Osteoblast (primary cell): ENCODE measurements at places on chromosomes 11 and 22.

GRCh38 chr22:39765046-39765445, 128.5 kb downstream of the ENTHD1 start:
- no peak overlapping the region for H3K4me3 ChIP-seq
- H3K36me3 ChIP-seq, result no peaks in the 10 kb centered on the region
- H3K27me3 ChIP-seq, result peaks cover 2% of the 10 kb centered on the region
- H3K27ac ChIP-seq, result no peak overlapping the region
- no peaks in the 10 kb centered on the region for H3K4me1 ChIP-seq

GRCh38 chr22:37379085-37379484, 48.2 kb downstream of the ELFN2 start:
- peaks cover 29% of the 10 kb centered on the region for H3K27me3 ChIP-seq
- no peak overlapping the region for H3K27ac ChIP-seq
- H3K36me3 ChIP-seq, result no peaks in the 10 kb centered on the region
- DNase-seq, result no peak
- no peaks in the 10 kb centered on the region for H3K4me1 ChIP-seq

DNA sequence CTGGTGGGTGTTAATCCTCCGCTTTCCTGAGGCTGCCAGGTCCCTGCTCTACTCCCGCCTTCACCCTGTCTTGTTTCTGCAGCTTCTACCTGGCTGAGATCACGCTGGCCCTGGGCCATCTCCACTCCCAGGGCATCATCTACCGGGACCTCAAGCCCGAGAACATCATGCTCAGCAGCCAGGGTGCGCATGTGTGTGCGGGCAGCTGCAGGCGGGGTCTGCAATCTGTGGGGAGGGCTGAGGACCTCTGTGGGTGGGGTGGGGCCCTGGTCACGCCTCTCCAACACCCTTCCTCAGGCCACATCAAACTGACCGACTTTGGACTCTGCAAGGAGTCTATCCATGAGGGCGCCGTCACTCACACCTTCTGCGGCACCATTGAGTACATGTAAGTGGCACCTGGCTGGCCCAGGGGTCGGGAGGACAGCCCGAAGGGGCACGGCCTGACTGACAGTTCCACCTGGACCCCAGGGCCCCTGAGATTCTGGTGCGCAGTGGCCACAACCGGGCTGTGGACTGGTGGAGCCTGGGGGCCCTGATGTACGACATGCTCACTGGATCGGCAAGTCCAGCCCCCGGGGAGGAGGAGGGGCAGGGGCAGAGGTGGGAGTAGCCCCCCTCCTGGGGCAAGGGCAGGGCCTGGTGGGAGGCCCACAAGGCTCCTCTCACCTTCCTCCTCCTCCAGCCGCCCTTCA, 4.5 kb downstream of the RPS6KB2 start:
- peaks cover 34% of the 10 kb centered on the region for H3K36me3 ChIP-seq
- DNase-seq, result no peak
- peaks cover 9% of the 10 kb centered on the region for H3K4me1 ChIP-seq
- no peak overlapping the region for H3K4me3 ChIP-seq
- no peaks in the 10 kb centered on the region for H3K27me3 ChIP-seq

GRCh38 chr11:40716344-40717130, 742.9 kb downstream of the LRRC4C start:
- H3K4me3 ChIP-seq, result no peak overlapping the region
- H3K4me1 ChIP-seq, result no peaks in the 10 kb centered on the region
- DNase-seq, result no peak
- H3K27ac ChIP-seq, result no peak overlapping the region

- peaks cover 12% of the 10 kb centered on the region for H3K4me1 ChIP-seq
- no peaks in the 10 kb centered on the region for H3K27me3 ChIP-seq
- DNase-seq, result no peak
- peaks cover 20% of the 10 kb centered on the region for H3K36me3 ChIP-seq
- H3K4me3 ChIP-seq, result peak overlapping the region; percentile 79
Measured at GRCh38 chr11:107457205-107457557, 444 bp downstream of the CWF19L2 start.

DNA sequence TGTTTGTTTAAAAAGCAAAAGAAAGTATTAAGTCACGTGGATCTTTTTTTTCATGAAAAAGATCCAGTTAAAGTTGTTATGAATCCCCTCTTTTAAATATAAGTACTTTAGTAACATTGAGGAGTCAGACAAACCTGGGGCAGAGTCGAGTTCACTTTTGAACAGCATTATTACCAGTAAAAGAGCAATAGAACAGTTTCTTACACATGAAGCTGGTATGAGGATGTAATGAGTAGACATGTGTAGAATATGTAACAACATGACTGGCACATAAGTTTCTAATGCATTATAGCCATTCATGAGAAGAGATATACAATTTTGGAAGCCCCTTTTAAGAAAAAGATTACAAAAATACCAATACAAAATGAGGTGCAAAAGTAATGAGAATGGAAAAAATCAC, 7.6 kb upstream of the MUC15 start:
- no peaks in the 10 kb centered on the region for H3K36me3 ChIP-seq
- H3K4me3 ChIP-seq, result no peak overlapping the region
- no peaks in the 10 kb centered on the region for H3K27me3 ChIP-seq
- no peak for DNase-seq
- H3K27ac ChIP-seq, result no peak overlapping the region

DNA sequence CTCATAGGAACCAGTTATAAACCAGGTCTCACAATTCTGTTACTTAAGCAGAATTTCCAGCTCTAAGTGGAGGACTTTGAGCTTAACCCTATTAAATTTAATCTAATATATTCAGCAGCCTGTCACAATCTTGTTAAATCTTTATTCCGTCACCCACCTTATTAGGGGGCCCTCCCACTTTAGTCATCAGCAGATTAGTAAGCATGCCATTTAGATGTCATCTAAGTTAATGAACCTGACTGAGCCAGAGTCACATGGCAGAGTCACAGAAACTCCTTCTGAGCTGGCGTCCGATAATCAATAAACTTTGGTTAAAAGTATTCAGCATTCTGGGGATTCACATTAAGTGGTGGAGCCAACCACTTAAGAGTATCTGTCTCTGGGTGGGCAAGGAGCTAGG, 35.1 kb downstream of the TTC12 start:
- no peaks in the 10 kb centered on the region for H3K4me1 ChIP-seq
- H3K27me3 ChIP-seq, result no peaks in the 10 kb centered on the region
- no peak for DNase-seq
- H3K27ac ChIP-seq, result no peak overlapping the region
- no peak overlapping the region for H3K4me3 ChIP-seq

GRCh38 chr11:61617515-61617914, 36.6 kb upstream of the SYT7 start:
- H3K36me3 ChIP-seq, result no peaks in the 10 kb centered on the region
- DNase-seq, result peak; percentile 82
- H3K27ac ChIP-seq, result no peak overlapping the region

DNA sequence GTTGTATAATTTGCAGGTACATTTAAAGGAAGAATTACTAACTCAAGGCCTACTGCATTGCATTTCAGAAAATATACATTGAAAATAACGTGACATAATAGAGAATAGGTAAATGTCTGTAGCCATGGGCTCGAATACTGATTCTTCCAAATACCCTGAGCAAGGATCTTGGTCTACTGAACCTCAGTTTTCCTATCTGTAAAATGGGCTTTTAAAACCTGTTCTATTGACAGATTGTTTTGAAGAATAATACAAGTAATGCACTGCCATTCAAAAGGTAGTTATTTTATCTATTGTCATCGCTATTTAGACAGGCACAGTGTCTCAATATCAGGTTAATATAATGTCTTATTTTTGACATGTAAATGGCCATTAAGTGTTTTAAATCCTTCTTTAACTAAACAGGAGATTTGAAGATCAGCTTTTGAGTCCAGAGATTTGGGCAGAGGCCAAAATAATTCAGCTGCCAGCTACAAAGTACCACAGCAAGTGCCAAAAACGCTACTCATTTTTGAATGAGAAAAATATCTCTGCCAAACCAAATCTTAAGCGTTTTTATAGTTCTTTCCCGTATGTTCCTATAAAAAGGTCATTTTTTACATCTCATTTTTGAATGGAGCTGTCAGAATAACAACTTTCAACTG, 56.7 kb downstream of the CTSC start:
- H3K4me3 ChIP-seq, result no peak overlapping the region
- no peak overlapping the region for H3K27ac ChIP-seq
- no peak for DNase-seq
- peaks cover 10% of the 10 kb centered on the region for H3K4me1 ChIP-seq
- no peaks in the 10 kb centered on the region for H3K27me3 ChIP-seq

DNA sequence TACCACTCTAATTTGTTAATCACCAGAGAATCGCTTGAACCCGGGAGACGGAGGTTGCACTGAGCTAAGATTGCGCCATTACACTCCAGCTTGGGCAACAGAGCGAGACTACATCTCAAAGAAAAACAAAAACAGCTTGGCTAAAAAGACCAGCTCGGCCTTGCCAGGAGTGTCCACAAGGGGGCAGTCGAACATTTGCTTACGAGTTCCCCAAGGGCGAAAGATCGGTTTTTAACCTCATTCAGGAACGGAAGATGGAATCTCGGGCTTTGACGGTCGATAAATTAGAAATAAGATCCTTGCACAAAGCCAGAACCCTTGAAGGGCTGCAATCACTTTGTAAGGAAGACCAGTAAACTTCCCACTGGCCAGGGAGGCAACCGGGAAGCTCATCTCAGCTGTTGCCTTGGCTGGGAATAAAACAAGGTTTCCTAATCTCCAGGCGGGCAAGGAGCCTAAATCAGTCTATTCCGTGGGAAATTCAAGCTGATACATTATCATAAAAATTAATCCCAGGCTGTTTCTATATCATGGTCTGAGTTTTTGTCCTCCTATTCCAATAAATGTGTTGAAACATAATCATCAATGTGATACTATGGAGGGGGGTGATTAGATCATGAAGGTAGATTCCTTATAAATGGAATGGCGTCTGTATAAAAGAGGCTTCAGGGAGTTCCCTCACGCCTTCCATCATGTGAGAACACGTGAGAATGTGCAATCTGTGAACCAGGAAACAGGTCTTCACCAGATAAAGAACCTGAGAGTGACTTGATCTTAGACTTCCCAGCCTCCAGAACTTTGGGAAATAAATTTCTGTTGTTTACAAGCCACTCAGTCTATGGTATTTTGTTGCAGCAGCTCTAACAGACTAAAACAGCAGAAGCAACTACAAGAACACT, 14.9 kb upstream of the SLC29A2 start:
- peaks cover 3% of the 10 kb centered on the region for H3K4me1 ChIP-seq
- peaks cover 4% of the 10 kb centered on the region for H3K27me3 ChIP-seq
- peak overlapping the region; percentile 65 for H3K4me3 ChIP-seq
- peak; percentile 90 for DNase-seq

DNA sequence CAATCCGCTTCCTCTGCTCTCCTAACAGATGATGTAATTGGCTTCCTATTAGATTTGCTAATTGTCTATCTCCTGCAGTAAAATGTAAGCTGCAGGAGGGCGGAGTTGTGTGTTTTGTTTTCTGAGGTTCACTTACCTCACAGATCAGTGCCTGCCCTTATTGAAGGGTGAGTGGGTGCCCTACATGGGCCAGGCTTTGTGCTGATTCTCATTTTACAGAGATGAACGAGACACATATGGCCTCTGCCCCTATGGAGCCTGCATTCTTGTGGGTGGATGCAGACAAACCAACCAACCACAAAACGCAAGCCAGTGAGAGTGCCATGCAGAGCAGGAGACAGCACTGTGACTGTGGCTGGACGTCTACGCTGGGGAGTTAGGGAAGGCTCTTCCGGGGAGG, 9.9 kb downstream of the TESMIN start:
- no peaks in the 10 kb centered on the region for H3K36me3 ChIP-seq
- no peak overlapping the region for H3K4me3 ChIP-seq
- DNase-seq, result no peak
- no peak overlapping the region for H3K27ac ChIP-seq
- H3K4me1 ChIP-seq, result peaks cover 5% of the 10 kb centered on the region
- no peaks in the 10 kb centered on the region for H3K27me3 ChIP-seq

GRCh38 chr11:46330563-46331281, 16.5 kb upstream of the DGKZ start:
- peak; percentile 79 for DNase-seq
- H3K36me3 ChIP-seq, result no peaks in the 10 kb centered on the region
- H3K4me1 ChIP-seq, result no peaks in the 10 kb centered on the region
- H3K27ac ChIP-seq, result no peak overlapping the region
- H3K4me3 ChIP-seq, result no peak overlapping the region

DNA sequence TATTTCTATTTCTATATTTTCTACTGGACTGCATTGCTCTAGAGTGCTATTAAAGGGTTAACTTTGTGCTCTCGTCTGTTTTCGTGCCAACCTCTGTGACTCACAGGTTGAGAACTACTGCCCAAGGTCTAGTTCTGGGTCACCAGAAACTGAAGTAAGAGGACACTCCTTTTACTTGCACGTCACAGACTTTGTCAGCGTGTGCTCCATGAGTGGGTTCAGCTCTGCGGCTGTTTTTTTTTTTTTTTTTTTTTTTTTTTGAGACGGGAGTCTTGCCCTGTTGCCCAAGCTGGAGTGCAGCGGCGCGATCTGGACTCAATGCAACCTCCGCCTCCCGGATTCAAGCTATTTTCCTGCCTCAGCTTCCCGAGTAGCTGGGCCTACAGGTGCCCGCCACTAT, 49.8 kb downstream of the CLMP start:
- H3K4me1 ChIP-seq, result peaks cover 23% of the 10 kb centered on the region
- H3K27ac ChIP-seq, result peak overlapping the region; percentile 84
- peak; percentile 95 for DNase-seq
- no peak overlapping the region for H3K4me3 ChIP-seq
- H3K27me3 ChIP-seq, result no peaks in the 10 kb centered on the region

DNA sequence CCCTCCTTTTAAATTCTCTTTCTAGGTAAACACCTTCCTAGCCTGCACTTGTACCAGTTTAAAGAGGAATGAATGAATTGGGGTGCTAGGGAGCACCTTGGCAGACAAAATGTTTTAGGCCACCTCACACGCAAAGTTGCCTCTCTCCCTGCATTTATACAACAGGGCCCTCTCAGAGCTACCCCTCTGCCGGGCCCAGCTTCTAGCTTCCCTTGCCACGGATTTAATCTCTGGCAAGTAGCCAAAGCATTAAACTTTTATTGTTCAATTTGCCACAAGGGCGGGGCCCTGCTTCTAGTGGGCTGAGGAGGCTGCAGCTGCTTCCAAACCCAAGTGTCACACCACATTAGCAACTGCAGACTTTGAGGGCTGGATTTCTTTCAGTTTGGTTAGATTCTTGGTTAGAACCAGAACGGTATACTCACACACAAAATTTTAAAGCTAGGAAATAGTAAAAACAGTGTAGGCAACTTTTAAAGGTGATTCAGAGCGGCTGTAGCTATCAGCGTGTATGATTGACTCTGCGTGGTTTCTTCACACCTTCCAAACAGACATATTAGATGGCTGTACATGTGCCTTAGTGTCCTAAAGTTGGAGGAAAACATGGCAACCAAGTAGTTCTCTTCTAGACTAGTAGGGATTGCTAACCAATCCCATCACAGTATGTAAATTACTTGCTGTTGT, 6.5 kb downstream of the KREMEN1 start:
- no peaks in the 10 kb centered on the region for H3K36me3 ChIP-seq
- peak; percentile 2 for DNase-seq
- no peak overlapping the region for H3K4me3 ChIP-seq
- H3K27me3 ChIP-seq, result peaks cover 2% of the 10 kb centered on the region
- no peak overlapping the region for H3K27ac ChIP-seq

- no peak for DNase-seq
- no peak overlapping the region for H3K27ac ChIP-seq
- H3K27me3 ChIP-seq, result no peaks in the 10 kb centered on the region
- no peaks in the 10 kb centered on the region for H3K36me3 ChIP-seq
Measured at GRCh38 chr11:110505528-110506284, 76.0 kb downstream of the FDX1 start.
